Activated naive CD4-positive, alpha-beta T cell treated with anti-CD3 and anti-CD28 coated beads, Interleukin-2, amount 50 U/mL, for 72 hours (primary cell): ENCODE measurements at places on chromosomes 16 and 17.

- DNase-seq, result no peak
Measured at GRCh38 chr16:74046524-74046923, 250.1 kb upstream of the PSMD7 start.

DNA sequence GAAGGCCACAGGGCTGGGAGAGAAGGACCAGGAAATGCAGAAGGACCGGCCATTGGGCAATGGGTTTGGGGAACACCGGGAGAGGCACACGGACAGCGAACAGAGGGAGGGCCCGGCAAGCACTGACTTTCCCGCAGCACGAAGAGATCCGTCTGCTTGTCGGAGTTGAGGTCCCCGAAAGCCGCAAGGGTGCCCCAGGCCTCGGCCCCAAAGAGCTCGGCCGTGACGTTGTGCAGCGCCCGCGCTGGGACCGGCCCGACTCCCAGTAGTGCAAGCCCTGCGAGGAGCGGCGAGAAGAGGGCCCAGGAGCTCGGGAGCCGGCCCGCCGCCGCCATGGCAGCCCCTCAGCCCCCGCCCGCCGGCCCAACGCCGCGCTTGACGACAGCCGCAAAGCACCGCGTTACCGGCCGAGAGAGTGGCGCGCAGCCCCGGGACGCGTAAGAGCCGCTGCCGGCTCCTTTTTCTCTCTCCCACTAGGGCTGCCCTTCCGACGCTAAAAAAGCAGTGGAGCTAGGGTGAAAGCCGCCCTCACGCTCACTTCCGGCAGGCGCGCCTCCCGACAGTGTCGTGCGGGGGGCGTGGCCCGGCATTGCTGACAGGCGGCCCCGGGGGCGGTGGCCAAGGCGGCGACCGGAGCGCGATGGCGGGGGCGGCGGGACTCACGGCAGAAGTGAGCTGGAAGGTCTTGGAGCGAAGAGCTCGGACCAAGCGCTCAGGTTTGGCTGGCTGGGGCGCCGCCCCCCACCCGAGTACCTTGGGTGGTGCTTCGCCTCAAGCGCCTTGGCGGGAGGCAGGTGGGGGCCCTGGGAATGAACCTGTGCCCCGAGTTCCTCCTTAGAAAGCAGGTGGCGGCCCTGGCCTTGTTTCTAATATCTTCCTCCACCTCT lies at the start of the genes ITFG1 and PHKB:
Gene ITFG1 (minus strand): TSS at position 353 of the 887 bp plus-strand sequence. CDS start 18 bp downstream, at position 335.
Gene PHKB (plus strand): TSS at position 621 of the 887 bp plus-strand sequence. CDS start 20 bp downstream, at position 641.
- peak; percentile 96 for DNase-seq

DNA sequence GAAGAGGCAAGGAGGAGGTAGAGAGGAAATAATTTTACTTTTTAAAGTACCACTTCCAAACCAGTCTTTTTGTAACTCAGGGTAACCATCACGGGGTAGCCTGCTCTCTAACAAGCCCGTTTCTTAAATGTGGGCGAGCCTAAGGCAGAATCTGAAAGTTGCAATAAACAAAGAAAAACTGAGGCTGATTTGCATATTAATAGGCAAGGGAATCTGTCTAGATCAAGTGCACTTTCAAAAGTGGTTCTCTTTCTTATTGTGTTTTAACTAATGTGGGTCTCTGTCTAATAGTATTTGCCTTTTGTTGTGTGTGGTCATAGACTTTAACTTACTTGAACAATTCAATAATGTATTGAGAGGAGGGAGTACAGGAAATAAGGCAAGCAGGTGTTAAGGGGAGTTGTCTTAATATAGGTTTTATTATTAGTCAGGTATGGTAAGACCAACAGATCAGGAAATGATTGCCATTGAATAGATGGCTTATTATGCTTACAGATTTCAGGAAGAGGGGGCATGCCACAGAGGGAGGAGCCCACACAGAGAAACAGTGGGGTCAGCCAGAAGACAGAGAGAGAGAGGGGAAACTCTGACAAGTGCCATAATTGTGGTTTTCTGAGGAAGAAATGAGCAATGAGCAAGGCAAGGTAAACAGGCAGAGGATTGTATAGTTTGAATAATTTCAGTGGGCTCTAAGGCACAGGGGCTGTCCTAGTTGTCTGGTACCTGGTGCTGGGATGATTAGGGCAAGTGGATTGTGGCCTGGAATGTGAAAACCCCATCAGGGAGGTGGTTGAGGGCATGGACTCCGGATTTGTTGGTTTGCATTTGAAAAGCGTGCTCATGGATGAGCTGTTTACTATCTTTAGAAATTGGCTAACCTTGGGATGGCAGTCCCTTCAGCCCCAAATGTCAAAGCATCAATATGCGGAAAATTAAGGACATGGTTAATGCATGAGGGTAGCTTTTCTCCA lies 237.2 kb downstream of the TOX3 start:
- no peak for DNase-seq

DNA sequence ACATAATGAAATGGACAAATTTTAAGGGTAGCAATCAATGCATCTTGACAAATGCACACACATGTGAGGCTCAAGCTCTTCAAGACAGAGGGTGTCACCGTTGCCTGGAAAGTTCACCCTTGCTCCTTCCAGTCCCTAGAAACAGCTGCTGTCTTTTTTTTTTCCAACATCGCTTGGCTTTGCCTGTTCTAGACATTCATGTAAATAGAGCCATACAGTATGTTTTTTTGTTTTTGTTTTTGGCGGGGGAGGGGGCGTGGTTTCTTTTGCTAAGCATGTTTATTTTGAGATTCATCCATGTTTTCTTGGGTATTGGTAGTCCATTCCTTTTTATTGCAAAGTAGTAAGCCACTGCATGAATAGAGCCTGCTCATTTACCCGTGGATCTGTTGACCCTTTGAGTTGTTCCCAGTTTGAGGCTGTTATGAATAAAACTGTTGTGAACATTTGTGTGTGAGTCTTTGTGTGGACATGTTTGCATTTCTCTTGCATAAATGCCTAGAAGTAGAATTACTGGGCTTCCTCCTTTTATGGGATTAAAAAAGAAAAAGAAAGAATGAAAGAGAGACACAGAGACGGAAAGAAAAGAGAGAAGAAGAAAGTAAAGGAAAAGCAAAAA lies 78.4 kb downstream of the NT5M start:
- no peak for DNase-seq

DNA sequence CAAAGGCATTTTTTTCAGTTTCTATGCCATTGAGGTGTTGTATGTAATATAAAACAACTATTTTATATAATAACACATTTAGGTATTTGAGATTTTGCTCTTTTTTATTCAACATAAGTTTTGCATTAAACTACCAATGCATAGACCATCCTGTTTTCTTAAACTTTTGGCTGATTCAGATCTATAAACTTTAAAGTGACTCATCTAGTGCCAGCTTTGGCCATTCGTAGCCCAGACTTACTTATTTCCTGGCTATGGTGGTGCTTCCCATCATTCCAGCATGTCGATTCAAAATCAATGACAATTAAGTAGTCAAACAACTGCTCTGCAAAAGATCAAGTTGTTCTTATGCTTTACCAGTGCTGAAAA lies 3.1 kb downstream of the ERI2 start:
- DNase-seq, result no peak
